ENCODE measurements at places on chromosomes 6 and 20.

DNA sequence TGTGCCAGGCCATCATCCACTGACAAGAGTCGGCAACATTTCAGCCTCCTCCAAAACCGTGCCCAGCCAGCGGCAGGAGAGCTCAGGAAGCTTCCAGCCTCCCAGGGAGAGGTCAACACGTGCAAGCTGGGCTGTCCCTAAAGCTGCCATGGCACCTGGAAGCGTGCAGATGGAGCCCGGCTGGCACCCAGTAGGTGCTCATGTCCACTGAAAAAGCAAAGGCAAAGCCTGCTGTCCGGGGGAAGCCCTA is 14.4 kb upstream of the TLDC2 start:
- DNase-seq: no peak

DNA sequence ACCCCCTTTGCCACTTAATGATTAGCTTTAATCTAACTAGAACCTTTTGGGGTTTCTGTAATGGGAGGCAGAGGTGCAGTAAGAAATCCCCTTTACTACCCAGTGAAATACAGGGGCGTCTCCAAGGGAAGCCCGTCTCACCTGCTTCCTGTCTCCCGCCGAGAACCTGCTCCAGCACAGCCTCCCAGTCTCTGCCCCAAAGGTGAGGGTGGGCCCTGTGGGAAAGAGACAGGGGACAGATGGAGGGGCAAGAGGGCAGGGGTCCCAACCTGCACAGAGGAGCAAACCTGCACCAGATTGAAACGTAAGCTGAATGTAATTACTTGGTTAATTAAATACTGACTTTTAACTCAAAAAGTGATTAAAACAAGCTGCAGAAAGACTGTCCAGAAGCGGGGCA is 474.2 kb upstream of the SULF2 start:
- no peak for DNase-seq

DNA sequence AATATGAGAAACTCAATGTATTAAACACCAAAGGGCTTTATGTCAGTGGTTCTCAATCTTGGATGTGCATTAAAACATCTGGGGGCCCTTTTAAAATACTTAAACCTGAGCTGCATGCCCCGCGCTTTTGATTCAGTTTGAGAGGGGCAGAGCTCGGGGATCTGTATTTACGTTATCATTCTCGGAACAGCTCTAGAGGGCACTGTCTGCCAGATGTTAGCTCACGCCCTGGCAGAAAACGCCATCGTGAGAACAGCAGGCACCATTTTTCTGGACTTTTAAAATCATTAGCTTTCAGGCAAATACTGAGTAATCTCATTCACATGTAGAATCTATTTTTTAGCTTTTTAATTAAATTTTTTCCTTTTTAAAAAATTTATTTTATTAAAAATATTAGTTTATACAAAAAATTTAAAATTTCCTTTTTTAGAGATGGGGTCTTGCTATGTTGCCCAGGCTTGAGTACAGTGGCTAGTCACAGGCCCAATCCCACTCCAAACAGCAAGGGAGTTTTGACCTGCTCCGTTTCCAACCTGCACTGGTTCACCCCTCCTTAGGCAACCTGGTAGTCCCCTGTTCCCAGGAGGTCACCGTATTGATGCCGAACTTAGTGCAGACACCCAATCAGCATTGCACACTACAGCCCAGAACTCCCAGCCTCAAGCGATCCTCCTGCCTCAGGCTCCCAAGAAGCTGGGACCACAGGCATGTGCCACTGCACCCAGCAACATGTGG is 30.0 kb upstream of the ZNF133 start:
- DNase-seq: no peak

GRCh38 chr6:39295611-39296011 is 18.6 kb downstream of the KCNK17 start:
- no peak for DNase-seq

DNA sequence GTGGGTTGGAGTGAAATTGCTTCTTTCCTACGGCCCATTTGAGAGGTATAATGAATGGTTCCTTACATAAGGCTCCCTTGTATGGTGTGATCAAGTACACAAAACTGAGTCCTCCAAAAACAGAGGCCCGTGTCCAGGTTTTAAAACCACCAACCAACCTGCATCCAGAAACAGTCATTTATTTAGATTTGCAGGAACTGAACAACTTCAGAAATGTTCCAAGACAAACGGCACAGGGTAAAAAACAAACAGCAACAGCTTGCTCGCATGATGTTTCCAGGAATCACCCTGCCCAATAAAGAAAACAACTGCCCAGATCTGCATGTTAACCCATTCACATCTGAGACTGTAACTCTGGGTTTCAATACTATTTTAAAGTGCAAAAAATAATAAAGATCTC is 40.2 kb upstream of the TRAM2 start:
- DNase-seq: no peak

DNA sequence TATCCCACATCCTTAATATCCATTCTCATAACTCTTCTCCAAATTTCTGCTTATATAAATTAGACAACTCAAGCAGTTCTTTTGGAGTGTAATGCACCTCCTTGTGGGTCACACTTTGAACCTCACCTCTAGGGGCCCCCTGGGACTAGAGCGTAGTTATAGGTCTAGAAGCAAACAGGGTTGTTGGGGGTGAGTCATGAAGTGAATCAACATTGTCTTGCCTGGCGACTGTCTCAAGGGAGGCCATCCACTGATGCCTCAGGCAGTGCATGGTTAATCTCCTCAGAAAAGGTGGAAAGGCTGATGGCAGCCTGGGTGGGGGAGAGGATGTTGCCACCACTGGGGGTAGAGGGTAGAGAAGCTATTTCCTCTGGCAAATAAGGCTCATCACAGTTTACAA is 129.1 kb downstream of the TNFRSF21 start:
- no peak for DNase-seq

- DNase-seq: no peak
Observed at GRCh38 chr6:85490516-85491248, 40.8 kb downstream of the NT5E start.

DNA sequence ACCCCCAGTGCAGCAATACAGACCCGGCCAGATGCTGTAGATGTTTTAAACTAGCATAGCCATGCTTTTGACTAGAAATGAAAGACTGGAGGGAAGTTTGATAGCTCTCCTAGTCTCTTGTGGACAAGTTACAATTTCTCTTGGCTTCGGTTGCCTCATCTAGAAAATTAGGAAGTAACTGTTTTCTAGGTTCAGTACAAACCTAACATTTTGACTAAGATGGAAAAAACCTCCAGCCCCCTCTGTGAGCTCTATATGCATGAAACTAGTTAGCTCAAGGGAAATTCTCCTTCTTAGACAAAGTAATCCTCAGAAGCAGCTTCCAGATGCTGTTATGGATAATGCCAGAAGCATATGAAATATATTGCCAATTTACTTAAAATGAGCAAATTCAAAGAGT is 86.6 kb downstream of the RNF144B start:
- DNase-seq: no peak

DNA sequence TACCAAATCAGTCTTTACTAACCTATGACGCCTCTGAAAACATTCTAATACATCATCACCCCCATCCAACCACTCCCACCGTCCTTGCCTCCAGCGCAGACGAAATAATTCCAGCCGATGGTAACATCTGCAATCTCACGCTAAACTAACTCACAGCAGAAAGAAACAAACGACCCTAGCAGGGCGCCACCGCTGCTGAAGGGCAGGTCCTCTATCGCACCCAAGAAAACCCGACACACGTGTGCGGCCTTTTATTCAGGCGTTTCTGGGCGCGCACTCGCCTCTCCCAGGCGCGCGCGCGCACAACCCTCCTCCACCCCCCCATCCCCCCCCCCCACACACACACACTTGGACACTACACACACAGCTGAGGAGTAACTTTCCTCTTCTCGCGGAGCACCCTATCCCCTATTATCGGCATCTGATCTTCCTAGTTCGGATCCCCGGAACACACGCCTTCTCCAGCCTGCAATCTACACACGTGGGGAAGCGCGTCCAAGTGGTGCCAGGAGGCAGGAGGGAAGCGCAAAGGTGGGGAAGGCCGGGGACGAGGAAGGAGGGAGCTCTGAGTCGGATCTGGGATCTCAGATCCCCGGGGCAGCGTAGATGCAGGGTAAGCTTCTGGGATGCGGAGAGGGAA is 1.4 kb downstream of the GFOD1 start:
- DNase-seq: peak; percentile 29

GRCh38 chr6:87837444-87837843 is 135.4 kb upstream of the AKIRIN2 start:
- no peak for DNase-seq

- DNase-seq: no peak
Observed at GRCh38 chr6:149085557-149085938, 232.0 kb upstream of the TAB2 start.

DNA sequence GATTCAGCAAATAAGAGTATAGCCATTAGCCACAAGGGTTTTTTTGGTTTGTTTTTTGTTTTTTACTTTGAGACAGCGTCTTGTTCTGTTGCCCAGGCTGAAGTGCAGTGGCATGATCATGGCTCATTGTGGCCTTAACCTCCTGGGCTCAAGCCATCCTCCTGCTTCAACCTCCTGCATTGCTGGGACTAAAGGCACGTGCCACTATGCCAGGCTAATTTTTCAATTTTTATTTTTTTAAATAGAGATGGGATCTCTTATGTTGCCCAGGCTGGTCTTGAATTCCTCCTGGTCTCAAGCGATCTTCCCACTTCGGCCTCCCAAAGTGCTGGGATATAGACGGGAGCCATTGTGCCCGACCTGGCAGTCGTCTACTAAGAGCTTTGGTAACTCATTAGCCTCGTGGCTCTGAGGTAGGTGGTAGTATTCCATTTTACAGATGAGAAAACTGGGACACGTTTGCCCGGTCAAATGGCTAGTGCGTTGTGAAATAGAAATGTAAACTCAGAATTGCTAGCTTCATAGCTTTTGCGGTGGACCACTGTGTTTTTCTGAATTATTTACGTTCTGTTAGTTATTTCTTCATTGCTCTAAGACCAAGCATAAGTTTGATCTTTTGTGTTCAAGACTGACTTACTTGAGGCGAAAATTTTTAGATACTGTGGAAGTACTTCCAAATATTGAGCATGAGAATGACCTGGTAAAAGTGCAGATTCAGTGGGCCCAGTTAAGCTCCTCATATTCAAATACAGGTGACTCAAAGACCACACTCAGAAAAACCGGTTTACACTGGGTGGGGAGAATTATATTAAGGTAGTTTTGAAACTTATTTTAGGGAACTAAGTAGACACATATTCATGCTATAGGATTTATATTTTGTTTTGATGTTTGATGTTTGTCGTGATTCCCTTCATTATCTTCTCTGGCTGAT is 2.1 kb downstream of the PANK2 start:
- DNase-seq: no peak

DNA sequence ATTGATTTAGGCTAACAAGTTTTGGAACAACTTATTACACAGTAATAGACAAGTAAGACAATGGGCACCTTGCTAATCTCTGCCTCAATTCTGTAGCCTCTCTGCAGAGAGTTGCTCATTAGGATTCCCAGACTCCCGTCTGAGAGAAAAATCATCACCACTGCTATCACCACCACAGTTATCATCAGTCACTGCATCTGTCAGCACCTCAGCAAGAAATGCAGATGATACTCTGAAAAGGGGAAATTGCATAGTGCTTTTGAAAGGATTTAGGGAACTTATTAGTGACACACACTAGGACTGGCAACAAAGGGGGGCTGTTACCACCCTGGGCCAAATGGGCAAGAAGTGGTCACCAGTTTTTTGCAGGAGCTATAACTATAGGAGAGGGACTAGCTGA is 39.9 kb downstream of the FOXA2 start:
- no peak for DNase-seq

DNA sequence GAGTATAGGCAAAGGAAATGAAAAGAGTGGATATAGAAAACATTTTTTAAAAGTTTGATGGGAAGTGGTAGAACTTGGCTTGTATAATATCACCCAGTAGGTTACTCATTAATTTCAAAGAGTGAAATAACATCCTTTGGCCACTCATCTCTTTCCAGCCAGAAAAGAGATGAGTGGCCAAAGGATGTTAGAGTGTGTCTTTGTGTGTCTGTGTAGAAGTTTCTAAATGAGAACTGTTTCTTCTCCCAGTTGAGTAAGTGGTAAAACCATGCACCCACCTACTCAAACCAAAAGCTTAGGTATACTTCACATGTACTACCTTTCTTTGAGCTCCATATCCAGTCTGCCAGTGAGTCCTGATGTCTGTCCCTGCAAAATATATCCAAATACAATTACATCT is 47.7 kb upstream of the TMEM244 start:
- DNase-seq: no peak

GRCh38 chr20:22796469-22797077 is 212.2 kb upstream of the FOXA2 start:
- no peak for DNase-seq

DNA sequence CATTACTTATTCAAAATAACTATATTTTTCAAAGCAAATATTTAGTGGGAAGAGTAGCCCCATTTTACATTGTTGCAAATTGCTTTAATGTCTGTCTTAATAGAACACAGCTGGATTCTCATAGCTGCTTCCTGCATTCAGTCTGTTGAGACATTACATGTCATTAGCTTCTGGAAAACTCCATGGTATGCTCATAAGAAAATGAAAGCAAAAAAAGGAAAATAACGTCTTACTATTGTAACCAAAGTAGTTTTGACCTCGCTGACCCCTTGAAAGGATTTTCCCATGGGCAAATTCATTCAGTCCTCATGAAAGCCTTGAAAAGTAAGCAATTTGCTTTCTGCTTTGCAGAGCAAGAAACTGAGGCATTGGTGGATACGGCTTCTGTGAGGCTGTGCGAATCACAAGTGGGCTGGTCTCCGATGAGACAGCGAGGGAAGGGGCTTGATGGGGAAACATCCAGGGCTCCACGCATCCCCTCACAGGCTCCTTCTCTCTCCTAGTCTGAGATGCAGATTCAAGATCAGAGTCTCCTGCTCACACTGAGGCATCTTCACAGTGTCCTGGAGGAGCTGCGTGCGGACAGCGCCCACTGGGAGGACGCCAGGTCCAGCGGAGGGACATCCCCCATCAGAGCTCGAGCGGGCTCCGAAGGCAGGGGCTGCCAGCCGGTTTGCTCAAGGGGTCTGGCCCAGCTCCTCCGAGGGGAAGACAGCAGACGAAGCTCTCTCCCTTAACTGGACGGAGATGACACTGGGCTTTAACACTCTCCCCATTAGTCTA is 3.3 kb downstream of the C20orf202 start:
- no peak for DNase-seq

- no peak for DNase-seq
Observed at GRCh38 chr6:139903411-139904157, 529.1 kb upstream of the CITED2 start.

- no peak for DNase-seq
Observed at GRCh38 chr20:1196634-1197033, 6.6 kb upstream of the C20orf202 start.

- peak; percentile 46 for DNase-seq
Observed at GRCh38 chr6:17281497-17282481, 628 bp downstream of the RBM24 start.

- DNase-seq: peak; percentile 77
Observed at GRCh38 chr6:52929321-52930164, 20.0 kb upstream of the GSTA3 start.

- no peak for DNase-seq
Observed at GRCh38 chr6:26366504-26366903, 1.5 kb downstream of the BTN3A2 start.
